ENCODE measurements at places on chromosomes 2 and 18. TPM values are rescaled to one million over a fixed set of nuclear protein-coding genes. Genes with fewer than 3 reads are reported as not detected.

- no peak for DNase-seq
Observed at GRCh38 chr2:240563951-240564560, 3.9 kb downstream of the DUSP28 start.

GRCh38 chr2:187232749-187233148, 215.3 kb downstream of the CALCRL start:
- DNase-seq: peak; percentile 37

- DNase-seq: no peak
Observed at GRCh38 chr18:63829886-63830285, 54.7 kb downstream of the SERPINB7 start.

DNA sequence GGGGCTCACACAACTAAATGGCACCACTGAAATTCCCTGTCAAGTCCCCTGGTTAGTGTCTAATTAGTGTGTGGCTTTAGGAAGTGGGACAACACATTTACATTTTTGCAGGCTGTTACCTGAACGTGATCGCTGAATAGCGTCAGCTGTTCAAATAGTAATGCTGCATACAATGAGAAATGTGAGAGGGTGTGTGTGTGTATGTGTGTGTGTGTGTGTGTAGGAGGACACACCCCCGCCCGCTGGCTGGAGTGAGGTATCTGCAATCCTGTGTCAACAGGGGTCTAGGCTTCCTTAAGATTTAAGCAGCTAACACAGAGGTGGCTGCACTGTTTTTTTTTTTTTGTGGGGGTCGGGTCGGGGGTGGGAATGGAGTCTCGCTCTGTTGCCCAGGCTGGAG, 4.8 kb upstream of the LYPD6B start:
- DNase-seq: no peak

GALNT1 gene
- 108 TPM for total RNA-seq

ASB18 gene
- not detected for total RNA-seq
